ENCODE measurements at places on chromosomes 11 and 22.

- DNase-seq = no peak
Measured at GRCh38 chr11:112523477-112523876, 262.8 kb upstream of the PLET1 start.

GRCh38 chr11:57903441-57904123 is 120.1 kb upstream of the OR9Q1 start:
- DNase-seq = peak; percentile 9

DNA sequence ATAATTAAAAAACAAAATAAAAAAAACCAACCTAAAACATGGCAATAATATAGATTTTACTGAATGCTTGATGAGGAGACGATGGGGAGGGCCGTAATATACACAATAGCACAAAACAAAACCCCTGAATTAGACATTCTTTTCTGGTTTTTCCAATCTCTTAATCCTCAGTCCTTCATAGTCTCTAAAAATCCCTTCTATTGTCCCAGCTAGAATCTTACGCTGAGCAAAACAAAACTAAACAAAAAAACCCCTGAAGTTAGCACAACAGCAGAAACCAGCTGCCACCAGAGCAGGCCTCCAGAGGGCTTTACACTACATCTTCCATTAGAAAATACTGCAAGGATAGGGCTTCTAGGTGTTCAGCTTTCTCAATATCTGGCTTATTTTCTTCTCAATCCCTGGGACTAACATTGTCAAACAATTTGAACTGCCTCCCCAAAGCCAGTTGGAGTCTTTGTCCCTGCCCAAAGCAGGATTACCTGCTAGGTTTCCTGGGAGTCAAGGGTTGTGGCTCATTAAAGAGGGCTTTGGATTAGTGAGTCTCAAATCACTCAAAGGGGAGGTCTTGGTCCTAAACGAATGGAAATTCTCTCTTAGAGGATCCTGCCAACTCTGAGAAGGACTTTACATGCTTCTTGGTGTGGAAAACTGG is 2.1 kb upstream of the RNF26 start:
- no peak for DNase-seq

DNA sequence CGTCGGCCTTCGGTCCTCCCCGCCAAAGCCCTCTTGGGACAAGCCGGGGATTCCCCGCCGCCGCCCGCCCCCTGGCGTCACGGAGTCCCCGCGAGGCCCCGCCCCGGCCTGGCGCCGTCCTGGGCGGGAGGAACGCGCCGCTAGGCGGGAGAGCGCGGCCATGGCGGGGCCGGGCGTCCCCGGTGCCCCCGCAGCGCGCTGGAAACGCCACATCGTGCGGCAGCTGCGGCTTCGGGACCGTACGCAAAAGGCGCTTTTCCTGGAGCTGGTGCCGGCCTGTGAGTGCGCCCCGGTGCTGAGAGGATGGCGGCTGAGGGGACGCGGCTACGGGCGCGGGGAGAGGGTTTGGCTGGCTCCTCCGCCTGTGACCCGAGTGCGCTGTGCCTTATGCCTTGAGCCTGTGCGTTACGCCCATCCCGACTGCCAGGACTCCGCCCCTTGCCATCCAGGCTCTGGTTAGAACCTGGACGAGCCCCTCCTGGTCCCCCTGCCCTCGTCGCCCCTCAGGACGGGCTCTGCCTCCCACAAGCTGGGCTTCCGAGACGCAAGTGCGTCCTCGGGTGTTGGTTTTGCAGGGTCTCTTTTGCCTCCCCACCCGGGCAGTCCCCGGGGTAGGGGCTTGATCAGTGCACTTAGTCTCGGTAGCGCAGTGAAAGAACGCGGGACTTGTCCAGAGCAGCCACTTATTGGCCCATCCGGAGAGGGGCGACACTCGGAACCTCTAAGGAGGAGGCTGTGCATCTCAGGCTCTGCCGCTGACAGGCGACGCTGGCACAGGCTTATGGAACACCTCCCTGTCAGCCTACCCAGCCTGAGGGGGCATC is at the start of gene ATG16L2:
TSS of gene ATG16L2 (plus strand) at position 126 of the 824 bp plus-strand sequence. CDS start at position 161, 35 bp downstream.
- DNase-seq = peak; percentile 88

DNA sequence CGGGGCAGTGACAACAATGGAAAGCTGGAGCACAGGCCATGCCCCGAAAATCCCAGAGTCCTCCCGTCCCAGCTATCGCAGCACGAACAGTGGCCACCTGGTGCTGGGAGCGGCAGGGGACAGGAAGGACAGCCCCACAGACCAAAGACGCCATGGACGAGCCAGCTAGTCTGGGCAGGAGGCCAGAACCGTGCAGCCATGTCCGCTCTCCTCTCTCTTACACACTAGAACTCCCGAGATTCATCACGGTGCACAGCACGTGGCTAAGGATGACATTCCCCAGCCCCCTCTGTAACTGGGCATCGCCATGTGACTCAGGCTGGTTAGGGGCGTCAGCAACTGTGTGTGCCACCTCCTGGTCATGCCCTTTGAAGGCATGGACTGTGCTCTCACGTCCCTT is 4.6 kb downstream of the CDPF1 start:
- no peak for DNase-seq

DNA sequence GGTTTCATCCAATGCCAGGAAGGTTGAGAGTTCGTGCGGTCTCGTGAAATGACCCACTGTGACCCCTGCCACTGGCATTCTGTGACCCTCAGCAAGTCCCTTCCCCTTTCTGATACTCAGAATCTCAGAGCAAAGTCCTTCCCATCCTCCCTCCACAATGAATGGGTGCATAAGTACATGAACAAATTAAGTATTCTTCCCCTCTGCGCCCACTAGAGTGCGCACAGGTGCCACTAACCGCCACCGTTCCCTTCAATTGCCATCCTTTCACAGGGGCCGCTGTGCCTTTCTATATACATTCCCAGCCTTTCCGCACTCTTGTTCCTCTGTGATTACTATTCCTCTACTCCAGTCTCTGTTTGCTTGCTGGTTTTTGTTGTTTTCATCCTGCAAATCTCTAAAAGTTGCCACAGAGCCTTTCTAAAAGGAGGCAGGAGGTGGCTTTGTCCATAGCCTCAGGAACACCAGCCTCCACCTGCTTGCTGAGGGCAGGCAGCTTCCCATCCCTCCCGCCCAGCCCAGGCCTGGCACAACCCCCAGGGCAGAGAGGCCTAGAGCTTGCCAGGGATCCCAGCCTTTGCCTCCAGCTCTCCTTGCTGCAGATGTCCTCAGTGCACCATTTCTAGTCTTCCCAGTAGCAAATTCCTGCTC is 6.7 kb upstream of the AP1B1 start:
- DNase-seq = peak; percentile 29

- DNase-seq = no peak
Measured at GRCh38 chr22:50700387-50701075, 27.9 kb downstream of the SHANK3 start.

DNA sequence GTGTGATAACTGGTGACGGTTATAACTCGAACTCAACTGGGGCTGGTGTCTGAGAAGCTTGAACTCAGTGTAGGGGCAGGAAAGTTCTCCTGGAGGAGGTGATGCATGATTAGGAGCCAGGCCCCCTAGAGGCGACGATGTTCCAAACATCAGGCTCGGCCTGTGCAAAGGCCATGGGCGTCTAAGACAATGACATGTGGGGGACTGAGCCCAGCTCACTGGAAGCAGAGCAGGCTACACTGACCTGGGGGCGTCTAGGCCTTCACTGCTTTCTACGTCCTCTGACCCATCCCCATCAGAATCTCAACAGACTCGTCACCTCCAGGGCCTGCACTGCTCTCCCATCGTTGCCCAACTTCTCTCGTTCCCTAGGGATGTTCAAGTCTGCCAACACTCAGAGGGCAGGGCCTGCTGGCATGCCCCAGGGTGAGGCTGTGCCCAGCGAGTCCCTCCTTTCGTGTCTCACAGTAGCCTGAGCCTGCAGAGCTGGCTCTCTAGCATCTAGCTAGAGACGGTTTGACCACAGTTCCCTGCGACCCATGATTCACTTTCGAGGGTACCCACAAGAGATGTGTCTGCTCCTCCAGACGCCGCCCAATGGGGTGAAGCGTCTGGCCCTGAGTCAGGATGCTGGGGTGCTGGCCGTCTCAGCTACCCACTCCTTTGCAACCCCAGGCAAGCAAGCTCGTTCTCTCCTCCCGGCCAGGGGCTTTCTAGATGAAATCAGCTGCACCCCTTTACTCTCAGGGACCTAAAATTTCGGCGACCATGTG is 1.1 kb upstream of the ATG16L2 start:
- DNase-seq = peak; percentile 66

DNA sequence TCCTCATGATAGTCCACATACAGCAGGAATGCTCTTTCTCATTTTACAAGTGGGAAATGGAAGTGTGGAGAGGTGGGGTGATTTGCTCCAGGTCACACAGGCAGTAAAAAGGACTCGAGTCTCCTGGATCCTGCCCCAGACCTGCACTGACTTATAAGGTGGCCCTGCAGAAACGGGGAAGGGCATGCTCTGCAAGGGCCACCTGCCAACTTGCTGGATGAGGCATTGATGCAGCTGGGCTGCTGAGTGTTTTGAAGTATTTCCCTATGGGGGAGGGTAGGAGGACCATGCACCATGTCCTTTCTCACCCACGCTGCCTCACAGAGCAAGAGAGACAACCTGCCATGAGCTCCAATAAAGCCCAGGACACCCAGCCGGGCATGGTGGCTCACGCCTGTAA is 36.9 kb downstream of the OR6Q1 start:
- DNase-seq = no peak

- DNase-seq = no peak
Measured at GRCh38 chr11:21537980-21538379, 654.9 kb upstream of the ANO5 start.

DNA sequence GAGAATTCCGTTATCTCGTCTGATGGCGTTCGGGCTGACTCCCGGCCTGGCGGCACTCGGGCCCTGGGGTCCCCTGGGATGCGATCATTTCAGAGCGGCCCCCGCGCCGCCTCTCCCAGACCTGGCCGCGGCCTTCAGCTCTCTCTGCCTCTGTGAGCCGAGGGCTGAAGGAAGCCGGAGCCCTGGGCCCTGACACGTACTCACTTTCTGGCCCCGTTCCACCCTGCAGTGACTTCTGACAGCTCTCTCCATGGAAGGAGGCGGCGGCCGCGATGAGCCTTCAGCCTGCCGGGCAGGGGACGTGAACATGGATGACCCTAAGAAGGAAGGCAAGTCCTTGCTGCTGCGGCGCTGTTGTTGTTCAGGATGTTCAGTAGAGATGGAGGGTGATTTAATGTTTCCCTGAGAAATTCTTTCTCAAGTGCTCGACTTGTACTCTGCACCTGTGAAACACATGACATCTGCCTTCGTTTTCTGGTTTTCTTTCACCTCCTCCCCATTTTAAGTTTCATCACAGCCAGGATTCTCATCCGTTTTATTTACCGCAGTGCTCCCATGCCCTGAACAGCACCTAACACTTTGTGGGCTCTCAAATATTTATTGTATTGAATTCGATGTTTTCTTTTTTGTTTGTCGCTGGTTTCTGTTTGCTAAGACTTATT is 612 bp downstream of the GTSE1 start:
- DNase-seq = no peak

DNA sequence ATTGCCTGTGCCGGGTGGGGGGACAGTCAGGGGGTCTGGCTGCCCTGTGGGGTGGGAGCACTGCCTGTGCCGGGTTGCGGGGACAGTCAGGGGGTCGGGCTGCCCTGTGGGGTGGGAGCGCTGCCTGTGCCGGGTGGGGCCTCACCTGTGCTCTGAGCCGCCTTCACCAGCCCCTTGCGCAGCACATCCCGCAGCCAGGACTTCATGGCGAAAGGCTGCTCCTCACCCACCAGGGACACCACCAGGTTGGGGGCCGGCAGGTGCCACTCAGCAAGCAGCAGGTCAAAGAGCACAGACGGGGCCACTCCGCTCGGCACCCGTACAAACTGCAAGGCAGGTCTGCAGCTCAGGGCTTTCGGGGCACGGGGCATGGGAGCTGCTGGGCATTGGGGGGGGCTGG is 21.4 kb downstream of the TSSC4 start:
- no peak for DNase-seq

DNA sequence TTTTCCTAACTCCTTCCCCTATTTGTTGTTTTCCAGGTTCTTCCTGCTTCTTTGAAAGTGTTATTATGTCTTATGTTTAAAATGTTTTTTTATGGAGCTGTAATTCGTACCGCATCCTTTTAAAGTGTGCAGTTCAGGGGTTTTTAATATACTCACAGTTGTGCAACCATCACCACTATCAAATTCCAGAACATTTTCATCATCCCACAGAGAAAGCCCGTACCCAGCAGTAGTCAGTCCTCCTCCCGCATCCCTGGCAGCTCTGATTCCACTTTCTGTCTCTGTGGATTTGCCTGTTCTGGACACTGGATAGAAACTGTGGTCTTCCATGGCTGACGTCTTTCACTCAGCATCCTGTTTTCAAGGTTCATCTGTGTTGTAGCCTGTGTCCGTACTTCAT is 73.7 kb downstream of the JAM3 start:
- DNase-seq = no peak

DNA sequence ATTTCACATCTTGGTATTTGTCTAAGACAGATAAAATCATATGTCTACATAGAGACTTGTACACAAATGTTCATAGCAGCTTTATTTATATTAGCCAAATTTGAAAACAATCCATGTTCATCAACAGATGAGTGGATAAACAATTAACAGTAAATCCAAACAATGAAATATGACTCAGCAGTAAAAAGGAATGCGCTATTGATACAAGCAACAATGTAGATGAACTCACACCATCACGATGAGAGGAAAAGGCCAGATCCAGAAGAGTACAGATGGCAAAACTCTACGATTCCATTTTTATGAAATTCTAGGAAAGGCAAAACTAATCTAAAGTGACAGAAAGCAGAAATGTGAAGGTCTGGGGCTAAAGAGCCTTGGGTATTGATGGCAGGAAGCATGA is 384.3 kb downstream of the NTM start:
- no peak for DNase-seq

DNA sequence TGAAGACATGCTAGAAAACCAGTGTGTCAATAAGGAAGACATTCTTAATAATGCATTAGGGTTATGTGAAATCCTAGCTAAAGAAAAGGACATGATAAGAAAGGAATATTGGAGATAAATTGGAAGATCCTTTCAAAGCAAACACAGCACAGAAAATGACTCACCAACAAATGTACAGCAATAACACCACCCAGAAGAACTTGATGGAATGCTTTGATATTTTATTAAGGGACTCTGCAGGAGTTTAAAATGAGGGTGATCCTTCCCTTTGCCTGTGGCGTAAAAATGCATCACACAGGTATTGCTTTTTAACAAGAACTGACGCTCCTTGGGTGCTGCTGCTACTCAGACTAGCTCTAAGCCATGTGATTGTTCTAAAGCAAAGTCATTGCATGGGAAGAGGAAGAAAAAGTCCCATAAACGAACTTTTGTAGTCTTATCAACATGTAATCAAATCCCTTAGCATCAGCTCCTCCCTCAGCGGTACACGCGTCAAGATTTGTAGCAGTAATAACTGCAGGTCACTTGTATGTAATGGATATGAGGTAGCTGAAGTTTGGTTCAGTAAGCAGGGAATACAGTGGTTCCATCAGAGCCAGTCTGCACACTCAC is 48.4 kb upstream of the EED start:
- no peak for DNase-seq

DNA sequence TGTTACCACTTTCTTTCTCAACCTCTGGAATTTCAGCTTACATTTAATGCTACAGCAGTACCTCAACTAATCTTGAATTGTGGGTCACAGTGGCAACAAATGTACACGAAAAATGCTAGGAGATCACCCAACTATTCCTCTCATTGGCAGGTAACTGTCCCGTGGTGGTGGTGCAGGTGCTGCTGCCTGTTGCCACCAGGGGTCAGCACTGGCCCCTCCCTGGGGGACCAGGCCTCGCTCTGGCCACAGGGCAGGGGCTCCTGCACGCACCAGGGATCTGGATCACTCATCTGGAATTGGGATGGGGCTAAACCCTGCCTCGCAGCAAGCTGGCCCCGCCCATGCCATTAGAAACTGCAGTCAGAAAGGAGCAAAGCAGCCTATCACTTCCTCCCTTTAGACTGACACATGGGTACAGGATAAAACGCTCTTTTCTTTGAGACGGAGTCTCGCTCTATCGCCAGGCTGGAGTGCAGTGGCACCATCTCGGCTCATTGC is 6.9 kb upstream of the POLDIP3 start:
- peak; percentile 15 for DNase-seq

Measured in stimulated activated CD8-positive, alpha-beta memory T cell treated with anti-CD3 and anti-CD28 coated beads, Interleukin-12 subunit alpha, Interleukin-12 subunit beta, amount 100 ng/mL, for 4 hours (primary cell).